GM12878 (cell line): ENCODE measurements at places on chromosomes 7 and 10.

- DNase-seq = no peak
Observed at GRCh38 chr7:20220921-20221547, 3.9 kb upstream of the MACC1 start.

GRCh38 chr10:71746344-71747037 lies 26.8 kb downstream of the VSIR start:
- no peak for DNase-seq

DNA sequence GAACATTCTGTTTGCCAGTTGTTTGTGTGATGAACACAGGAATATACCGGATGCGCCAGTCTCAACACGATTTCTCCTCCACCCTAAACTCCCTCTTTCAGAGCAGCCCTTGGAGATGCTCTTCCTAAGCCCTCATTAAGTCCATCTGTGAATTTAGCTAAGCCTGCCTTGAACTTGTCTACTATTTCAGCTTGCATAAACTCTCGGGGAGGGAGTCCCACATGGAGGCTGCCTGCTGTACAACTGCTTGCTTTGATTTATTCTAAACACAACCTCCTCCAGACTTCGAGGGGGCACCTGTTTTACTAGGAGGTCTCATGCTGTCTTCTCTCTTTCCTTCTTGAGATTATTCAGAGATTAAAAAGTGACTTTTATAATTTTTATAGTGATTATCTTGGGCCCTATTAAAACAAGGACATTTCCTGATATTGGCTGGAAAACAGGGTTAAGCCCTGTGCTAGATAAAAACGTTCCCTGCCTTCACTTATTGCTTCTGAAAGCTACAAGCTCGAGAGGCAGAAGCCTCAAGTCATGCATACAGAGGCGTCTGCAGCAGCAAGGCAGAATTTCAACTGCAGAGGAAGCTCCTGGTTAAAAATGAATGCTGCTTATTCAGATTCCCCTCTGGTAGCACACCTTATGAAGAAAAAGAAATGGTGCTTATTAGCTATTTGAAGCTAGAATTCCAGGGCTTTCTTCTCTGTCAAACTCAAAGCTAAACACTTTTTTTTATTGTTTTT lies 174.3 kb downstream of the FANK1 start:
- no peak for DNase-seq

- no peak for DNase-seq
Observed at GRCh38 chr7:131858611-131859010, 302.2 kb upstream of the PODXL start.

DNA sequence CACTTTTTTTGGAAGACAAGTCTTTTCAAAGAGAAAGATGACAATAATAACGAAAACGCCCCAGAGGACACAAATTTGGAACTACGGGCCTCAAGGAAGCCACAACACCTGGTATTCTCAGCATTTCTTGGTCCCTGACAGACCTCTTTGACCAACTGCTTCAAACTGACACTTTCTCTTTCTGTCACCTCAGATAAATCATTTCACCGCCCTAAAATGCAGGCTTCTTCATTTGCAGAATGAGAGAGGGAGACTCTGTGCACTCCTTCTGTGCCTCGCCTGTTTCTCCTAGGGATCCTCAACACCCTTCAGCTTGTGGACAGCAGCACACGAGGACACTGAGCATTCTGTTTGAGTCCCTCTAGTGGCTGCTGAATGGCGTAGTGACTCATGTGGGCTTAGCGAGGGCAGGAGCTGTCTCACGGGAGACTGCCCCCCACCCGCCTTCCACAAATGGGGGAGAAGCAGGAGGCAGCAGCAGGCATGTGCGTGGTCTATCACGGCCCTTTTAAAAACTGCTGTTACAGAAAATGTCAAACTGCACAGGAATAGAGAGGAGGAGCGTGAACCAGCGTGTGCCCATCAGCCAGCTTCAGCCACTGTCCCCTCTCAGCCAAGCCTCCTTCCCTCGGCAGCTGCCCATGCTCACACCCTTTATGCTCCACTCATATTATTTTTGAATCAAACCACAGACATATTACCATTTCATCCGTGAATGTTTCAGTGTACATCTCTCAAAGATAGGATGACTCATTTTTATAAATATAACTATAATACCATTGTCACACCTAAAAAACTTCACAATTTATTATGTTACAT lies 41.4 kb downstream of the GSDME start:
- peak; percentile 61 for DNase-seq

GRCh38 chr10:51244309-51244708 lies 170.0 kb downstream of the PRKG1 start:
- DNase-seq = no peak

GRCh38 chr7:35261041-35261440 lies 7.1 kb upstream of the TBX20 start:
- no peak for DNase-seq

DNA sequence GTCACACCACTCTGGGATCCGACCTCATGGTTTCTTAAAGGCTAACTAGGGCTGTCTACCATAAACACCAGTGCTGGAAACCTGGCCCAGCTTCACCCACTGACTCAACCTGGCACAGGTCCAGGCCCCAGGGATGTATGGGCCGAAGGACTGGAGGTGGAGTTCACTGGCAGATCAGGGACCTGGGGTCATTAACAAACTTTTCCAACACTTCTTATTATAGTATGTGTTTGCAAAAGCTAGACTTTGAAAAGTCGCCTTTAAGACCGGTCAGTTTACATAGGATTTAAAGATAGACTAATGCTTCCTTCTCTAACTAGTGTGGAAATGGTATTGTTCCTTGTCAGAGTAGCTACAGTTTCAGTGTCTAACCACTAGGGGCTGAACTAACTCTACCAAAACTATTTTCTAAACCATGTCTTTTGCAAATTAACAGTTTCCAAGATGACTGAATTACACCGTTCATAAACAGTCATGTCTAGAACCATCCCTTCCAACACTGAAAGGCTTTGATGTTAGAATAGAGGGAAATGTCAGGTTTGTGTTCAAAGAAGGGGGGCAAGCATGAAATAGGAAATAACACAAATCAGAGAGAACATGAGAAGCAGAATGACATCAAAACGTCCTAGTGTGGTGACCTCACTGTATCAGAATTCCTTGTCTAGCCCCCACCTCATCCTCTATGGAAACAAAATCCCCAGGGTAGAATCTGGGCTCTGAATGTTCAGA lies 29.7 kb downstream of the STN1 start:
- DNase-seq = no peak

DNA sequence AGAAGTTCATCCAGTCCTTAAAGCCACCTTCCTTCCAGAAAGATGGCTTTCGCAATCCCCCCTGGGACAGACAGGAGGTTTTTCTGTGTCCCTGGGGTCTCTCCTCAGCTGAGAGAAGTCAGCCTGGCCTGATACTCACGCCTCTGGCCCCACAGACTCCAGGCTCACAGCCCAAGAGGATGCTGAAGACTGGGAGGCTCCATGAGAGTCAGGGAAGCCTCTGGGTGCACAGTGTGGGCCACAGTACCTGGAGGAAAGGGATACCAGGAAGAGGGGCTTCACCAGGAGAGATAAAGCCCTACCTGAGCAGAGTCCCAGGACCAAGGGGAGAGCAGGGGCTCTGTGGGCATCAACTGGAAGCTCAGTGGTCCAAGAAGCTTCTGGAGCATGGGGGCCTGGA lies 324.4 kb downstream of the GRID1 start:
- DNase-seq = no peak

DNA sequence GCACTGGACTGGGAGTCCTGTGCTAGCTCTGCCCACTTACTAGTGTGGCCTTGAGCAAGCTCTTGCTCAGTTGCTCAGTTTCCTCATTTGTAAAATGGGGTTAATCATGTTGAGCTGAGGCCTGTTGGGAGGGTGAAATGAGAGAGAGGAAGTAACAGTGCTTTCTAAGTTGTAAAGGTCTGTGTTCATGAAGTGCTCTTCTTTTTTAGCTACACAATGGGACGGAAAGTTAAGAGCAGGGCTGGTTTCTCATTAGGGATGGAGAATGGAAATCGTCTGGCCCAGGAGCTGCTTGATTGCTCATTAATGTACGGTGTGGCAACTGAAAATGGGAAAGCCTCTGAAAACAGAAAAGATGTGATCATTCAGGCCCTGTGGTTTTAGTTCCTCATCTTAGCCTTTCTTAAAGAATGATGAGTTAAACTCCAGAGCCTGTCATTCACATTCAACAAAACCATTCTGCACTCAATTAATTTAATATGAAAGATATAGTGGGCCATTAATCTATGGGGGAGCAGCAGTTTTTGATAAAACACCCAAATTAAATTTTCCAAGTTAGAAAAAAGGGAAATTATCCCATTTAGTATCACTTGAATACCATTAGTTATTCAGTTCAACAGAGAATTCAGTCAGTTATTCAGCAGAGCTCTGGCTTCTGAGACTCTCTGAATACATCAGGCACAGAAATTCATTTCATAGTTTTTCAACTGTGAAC lies 60.5 kb downstream of the SH2D4B start:
- peak; percentile 66 for DNase-seq

DNA sequence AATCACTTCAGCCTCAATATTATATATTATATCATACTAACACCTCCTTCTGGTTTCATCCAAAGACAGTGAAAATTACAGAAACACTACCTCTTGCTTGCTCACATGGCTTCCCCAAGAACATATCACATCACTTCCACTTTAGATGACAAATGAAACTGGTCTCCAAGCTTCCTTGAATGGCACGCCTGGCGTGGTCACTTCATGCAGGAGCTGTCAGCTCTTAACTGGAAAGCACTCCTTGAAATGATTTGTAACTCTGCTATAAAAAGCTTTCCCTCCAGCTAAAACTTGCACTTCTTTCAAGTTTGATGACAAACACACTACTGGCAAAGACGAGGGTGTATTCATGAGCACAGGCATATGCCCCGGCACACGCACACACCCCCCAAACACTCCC lies 84.1 kb upstream of the INHBA start:
- DNase-seq = no peak

DNA sequence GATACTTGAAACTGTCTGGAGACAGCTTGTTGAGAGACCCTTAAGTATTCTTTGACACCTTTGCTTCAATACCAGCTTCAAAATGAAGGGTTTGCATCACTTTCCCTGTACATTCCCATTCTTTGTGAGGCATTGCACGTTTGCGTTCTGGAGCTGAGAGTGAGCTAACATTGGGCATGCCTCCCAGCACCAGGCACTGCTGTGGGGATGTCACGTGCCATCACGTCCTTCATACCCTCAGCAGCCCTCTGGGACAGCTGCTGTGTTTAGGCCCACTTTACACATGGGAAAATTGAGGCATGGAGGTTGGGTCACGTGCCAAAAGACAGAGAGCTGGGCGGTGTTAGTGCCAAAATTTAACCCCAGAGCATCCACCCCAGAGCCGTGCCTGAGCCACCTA lies 66.2 kb upstream of the INSYN2A start:
- DNase-seq = no peak

- no peak for DNase-seq
Observed at GRCh38 chr10:124022066-124022465, 71.3 kb downstream of the CHST15 start.

- no peak for DNase-seq
Observed at GRCh38 chr7:11570922-11571550, 261.0 kb downstream of the THSD7A start.

- no peak for DNase-seq
Observed at GRCh38 chr10:49407552-49408137, 11.8 kb upstream of the DRGX start.

DNA sequence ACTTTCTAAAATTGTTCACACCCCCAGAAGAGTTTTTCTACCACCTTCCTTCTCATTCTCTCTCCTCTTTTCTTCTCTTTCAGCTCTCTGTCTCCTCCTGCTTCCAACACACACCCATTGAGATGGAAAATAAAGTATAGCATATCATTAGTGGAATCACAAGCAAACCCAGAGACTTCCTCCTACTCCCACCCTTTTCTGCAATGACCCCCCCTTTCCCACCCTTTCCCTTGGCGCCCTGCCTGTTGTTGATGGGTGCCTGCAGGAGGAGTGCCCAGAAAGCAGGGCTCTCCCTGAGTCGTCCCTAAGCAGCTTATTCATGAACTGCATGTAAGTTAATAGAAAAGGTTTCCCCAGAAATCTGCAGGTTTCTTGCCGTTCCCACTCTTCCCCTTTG lies 300.0 kb downstream of the PLXNA4 start:
- DNase-seq = no peak

DNA sequence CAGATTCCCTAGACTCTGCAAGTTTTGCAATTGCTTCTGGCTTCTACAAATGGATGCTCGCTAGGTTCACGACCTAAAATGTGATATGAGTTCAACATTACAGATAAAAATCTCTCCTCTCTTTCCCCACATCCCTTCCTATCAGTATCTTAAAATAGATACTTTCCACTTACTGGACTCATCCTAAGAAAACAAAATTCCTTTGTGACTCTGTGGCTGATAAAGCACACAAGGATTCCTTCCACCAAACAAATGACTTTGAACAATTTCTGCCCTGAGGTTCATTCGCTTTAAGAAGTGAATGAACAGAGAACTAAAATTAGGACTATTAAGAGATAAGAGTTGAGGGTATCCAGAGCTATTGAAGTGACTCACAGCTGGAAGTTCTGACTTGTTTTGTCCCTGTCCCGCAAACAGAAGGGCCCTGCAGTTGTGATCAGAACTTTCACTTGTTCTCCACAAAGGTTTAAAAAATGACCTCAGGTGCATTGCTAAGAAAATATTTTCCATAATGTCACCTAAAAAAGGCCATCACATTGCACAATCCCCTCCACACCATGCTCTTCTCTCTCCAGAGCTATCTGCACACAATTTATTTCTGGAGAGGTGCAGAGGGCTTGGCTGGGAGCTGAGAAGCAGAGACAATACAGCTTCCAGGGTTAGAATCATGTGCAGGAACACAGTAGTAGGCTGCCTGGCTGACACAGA lies 96.1 kb downstream of the PIP4K2A start:
- DNase-seq = no peak

- no peak for DNase-seq
Observed at GRCh38 chr7:14579971-14580370, 322.6 kb downstream of the DGKB start.
